Glutamatergic neuron (in vitro differentiated cells): ENCODE measurements at places on chromosomes 4 and X.

GRCh38 chrX:98452456-98452855 lies 1568.7 kb downstream of the RPA4 start:
- no peak for DNase-seq

DNA sequence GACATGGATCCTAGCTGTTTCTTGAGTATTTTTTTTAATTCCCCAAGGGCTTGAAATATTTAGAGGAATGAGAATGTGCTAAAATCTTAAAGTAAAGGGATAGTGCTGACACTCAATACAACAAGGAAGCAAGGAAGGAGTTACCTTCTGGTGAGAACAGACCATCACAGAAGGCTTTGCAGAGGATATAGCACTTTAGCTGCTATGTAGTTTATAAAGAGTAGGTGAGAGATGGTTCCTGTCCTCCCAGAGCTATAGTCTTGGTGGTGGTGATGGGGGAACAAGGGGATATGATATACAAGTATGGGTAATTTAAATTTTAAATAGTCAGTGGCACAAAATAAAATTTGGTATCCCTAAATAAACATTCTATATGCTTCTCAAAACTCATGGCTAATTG lies 47.6 kb downstream of the MTHFD2L start:
- DNase-seq = no peak

DNA sequence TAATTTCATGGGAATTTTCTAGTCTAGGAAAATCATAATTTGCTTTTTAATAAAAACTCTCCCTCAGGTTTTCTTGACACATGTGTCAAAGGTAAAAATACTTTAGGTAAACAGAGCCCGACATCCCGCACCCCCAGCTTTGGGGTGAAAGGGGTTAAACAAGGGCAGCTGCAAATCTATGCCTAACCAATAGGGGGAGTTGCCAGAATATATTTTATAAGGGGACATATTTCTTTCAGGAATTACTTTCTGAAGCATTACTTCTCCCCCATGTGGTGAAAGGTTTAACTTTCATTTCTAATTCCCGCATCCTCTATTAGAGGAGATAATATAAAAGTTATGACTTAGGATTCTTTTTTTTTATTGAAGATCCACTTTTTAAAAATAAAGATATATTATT lies 53.9 kb upstream of the HEPH start:
- DNase-seq = no peak

GRCh38 chr4:14967982-14968381 lies 34.3 kb upstream of the CPEB2 start:
- DNase-seq = no peak

DNA sequence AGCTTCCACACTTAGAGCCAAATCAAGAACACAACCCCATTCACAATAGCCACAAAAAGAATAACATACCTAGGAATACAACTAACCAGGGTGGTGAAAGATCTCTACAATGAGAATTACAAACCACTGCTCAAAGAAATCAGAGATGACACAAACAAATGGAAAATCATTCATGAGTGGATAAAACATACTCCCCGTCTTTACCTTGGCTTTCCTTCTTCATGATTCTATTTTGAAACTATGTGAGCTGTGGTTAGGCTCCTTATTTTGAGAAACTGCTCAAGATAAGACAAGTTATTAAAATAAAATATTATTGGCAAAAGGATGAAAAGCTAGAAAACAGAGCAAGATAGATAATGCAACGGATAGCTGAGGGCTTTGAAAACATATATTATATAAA lies 598.1 kb upstream of the FAT1 start:
- no peak for DNase-seq

GRCh38 chr4:10670321-10670720 lies 14.2 kb downstream of the CLNK start:
- no peak for DNase-seq

DNA sequence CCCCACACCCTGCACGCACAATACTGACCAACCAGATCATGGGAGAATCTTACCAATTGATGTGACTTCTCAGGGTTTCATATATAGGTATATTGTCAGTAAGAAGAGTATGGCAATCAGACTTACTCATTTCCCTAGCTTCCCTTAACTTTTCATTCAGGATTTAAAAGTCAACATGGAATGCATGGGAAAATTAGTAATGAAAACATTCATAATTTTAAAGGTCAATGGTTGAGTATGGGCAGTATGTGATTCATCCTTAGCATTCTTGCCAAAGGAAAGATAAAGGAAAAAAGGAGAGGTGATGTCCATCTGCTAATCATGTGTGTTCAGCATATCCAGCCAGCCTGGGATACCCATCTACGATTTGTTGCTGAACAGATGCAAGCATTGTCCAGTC lies 4.0 kb downstream of the DIPK2B start:
- DNase-seq = no peak

DNA sequence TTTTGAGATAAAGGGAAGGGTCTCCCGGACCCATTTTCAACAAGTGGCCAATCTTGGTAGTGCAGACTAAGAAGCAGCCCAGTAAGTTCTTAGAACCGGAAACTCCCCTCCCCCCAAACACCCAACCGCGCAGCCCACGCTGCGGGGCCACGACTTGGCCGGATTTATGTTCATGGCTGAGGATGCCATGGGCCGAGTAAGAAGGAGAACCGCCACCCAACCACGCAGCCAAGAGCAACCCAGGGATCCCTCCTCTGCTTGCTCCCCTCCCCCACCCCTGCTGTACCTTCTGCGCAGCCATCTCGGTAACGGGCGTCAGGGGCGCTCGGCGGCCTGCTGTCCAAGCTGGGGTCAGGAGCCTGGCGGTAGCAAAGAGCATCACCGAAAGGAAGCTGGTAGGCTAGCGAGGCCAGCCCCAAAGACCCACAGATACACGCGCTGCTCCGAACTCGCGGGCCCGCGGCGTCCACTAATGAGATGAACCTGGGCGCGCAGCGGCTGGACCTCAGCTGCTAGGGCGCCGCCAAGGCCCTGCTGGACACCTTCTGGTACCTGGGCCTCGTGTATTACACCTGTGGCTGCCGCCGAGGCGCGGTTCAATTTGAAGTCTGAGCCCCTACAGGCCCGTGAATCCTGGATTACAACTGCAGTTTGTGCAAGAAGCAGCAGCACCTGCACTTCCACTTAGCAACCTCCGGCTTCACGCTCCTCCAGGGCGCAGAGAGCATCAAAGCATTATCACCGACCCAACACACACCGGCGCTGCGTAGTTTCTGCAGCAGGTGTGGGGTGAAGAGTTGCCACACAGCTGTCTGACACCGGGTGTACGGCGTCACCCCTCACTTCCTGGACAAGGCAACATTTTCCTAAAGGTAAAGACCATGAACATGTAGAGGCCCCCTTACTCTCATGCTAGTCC lies 63.4 kb downstream of the NUDT10 start:
- peak; percentile 73 for DNase-seq
